ENCODE measurements at places on chromosomes 13 and 19.
A peak's percentile ranks its signal among the peaks of the same experiment; 100 is the strongest.

DNA sequence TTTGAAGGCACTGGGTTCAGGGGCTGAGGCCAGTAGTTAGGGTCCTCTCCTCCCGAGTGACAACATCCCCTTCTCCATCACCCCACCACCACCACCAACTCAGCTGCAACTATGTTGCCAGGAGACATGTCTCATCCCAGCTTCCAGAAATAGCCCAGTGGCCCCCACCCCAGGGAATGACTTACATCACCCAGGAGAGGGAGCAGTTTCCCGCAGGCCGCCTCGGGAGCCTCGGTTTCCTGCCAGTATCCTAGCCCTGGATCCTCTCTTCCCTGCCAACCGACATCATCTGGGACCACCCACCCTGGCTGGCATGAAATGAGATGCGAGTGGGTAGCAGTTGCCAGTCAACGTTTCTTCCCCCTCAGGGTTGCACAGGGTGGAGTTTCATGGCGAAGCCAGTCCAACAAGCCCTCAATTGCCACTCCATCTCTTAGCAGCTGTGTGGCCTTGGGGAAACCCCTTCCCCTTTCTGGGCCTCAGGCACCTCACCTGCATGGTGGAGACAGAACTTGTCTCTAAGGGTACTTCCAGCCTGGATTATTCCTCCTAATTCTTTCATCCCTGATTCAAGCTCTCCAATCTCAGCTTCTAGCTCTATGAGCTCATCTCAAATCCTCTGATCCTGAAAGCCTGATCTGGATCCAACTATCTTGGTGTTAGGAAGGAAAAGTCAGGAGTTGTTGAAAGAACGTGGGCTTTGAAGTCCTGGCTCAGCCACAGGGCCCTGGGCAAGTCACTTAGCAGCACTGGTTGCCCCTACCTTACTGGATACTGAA lies 3.9 kb upstream of the GSK3A start:
- no peak for DNase-seq

- DNase-seq = no peak
Measured at GRCh38 chr13:102710261-102710679, 15.4 kb upstream of the METTL21C start.

- no peak for DNase-seq
Measured at GRCh38 chr13:44313674-44314073, 60.0 kb upstream of the SERP2 start.

GRCh38 chr19:41849067-41849466 lies 4.2 kb downstream of the DMRTC2 start:
- DNase-seq = no peak

DNA sequence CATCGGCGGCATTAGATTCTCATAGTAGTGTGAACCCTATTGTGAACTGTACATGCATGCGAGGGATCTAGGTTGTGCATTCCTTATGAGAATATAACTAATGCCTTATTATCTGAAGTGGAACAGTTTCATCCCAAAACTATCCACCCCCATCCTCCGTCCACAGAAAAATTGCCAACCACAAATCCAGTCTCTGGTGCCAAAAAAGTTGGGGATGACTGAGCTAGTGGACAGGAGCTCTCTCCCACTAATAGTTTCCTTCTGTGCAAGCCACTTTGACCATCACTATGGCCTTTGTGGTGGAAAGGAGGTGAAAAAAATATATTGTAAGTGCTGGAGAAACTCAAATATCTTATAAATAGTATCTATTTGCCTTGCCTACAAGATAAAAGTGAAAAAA lies 857.8 kb downstream of the DIAPH3 start:
- DNase-seq = no peak

- no peak for DNase-seq
Measured at GRCh38 chr13:69461397-69461796, 646.2 kb upstream of the ATXN8OS start.

DNA sequence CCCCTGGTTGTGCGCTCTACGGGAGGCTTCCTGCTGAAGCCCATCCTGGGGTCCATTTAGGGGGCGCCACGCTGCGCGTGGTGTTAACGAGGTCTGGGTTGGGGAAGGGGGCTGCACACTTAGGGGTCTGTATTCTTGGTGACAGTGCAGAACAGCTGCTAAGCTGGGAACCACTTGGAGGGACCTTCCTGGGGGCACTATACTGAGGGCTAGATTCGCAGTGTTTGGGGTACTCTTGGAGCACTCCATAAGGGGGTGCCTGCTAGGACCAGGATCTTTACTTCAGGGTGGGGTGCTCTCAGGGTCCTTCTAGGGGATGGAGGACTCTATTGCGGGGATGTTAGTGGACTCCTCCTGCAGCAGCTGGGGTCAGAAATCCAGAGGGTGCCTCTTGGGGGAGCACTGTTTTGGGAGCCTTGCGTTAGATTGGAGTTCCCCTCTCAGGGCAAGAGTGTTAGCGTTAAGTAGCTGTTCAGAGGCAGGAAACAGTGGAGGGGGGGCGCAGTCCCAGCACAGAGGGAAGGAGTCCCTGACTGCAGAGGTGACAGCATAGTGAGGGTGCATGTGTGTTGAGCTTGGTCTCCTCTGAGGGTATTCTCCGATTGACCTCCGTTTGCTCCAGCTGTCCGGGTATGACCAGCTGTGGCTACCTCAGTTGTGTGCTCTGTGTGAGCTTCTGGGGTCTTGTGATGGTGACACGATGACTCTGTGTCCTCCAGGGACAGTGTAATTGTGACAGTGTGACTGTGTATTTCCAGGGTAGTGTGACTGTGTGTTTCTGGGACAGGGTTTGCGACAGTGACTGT lies 1.1 kb downstream of the PDE4A start:
- peak; percentile 52 for DNase-seq

- DNase-seq = peak; percentile 93
Measured at GRCh38 chr19:13099073-13099999, 3.3 kb downstream of the LYL1 start.

DNA sequence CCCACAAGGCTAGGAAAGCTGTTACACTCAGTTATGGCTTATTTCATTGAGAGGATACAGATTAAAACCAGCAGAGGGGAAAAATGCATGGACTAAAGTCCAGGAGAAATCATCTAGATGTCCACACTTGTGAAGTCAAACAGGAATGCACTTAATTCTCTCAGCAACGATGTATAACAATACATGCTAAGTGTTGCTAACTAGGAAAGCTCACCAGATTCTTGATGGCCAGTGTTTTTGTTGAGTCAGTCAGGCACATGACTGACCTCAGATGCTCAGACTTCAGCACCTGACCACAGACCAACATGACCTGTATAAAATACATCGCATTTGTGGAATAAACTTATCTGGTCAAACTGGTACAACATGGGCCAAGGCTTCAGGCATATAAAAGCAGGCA lies 470.2 kb upstream of the PRR20A start:
- DNase-seq = no peak

- no peak for DNase-seq
Measured at GRCh38 chr13:24927810-24928404, 163.9 kb downstream of the RNF17 start.

- no peak for DNase-seq
Measured at GRCh38 chr19:35608251-35608650, 4.3 kb upstream of the HAUS5 start.

DNA sequence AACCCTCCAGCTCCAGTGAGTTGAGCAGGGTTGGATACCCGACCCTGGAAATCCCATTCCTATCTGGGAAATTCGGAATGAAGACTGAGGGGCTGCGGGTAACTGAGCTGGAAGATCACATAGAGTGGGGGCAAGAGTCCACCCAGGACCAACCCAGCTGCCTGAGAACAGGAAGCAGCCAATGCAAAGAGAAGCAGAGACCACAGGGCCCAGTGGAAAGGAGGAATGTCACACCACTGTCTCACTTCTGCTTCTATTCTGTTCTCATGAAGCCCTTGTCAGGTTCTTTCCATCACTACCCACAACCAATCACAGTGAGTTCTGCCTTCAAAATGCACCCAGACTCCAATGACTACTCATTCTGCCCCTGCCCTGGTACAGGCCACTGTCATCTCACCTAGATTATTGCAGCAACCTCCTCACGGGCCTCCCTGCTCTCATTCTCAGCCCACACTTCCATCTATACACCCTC lies 15.3 kb downstream of the DYRK1B start:
- DNase-seq = no peak

- DNase-seq = peak; percentile 17
Measured at GRCh38 chr19:10861103-10861651, 10.2 kb upstream of the CARM1 start.

GRCh38 chr19:50558449-50558848 lies 9.8 kb downstream of the LRRC4B start:
- no peak for DNase-seq

DNA sequence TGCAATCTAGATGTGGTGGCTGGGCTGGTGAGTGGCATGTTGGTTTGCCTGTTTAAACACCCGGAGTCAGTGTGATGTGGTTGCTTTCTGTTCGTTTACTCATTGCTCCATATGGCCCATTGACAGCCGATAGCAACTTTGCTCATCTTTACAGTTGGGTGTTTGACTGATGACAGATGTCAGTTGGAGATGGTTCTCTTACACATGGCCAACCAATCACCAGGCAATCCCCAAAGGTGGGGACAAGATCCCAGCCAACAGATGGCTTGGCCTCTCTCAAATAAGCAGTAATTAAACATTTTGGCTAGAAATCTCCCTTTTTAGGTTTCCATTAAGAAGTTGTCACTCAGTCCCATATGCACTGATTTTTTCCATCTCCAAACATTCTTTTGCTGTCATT lies 497.1 kb upstream of the ARGLU1 start:
- DNase-seq = no peak

- no peak for DNase-seq
Measured at GRCh38 chr13:38376546-38376945, 26.9 kb downstream of the UFM1 start.

- no peak for DNase-seq
Measured at GRCh38 chr13:40172878-40173277, 493.6 kb downstream of the FOXO1 start.
